ENCODE measurements at places on chromosomes 1 and 21.
A peak's percentile ranks its signal among the peaks of the same experiment; 100 is the strongest.

DNA sequence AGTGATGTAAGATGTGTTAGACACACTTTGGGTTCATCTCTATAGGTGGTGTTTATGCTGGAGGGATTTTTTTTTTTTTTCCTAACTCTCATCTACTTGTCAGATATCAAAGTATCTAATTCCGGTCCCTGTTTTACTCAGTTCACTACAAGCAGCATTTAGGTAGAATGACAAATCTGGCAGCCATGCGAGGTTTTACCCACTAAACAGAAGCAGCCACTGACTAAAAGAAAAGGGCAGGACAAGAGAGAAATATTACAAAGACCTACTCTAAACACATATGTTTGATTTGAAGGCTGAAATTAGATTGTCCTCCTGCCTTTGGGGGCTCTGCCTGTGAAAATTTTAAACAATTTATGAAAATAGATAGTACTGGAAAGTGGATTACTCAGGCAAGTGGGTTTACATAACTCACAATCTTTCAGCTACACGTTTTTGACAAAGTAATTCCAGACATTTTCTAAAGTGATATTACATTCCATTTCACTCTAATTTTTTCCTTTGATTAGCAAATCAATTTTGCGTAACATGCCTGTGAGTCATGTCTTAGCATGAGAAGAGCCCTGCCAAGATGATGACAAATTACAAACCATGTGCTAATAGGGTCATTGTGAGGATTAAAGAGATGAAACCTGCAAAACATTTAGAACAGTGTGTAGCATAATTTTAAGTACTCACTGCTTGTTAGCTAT, 172.6 kb downstream of the PLA2G4A start:
- peak; percentile 93 for DNase-seq

DNA sequence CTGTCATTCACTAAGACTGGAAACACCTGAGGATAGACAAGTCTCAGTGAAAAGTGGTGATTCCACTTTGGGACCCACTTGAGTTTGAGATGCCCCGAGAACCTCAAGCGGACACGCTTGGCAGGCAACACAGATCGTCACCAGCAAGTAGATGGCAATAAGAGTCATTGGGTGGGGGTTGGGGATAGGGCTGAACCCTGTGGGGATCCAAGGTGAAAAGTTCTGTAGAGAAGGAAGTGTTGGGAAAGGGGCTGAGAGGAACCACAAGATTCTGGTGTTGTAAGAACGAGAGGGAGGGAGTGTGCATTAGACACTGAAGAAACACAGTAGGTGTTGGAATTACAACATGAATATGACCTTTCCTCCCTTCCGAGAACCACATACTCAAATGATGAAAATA, 45.4 kb upstream of the TDRD10 start:
- DNase-seq = no peak

- DNase-seq = no peak
Measured at GRCh38 chr1:165356876-165357275, 361 bp upstream of the LMX1A start.

DNA sequence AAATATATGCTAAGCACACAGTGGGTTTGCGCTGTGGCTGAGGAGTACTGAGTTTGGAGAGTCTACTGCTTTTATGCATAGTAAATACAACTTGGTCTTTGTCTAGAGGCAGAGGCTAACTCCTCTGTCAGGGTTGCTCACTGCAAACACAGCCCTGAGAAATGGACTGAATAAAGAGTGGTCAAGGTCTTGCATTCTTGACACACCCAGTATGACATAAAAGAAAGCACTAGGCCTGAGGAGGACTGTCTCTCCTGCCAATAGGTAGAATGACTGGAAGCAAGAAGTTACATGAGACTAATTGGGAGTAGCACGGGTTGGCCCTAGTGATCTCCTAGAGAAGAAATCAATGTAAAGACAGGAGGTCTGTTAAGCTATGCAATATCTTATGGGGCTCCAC, 367.2 kb upstream of the B3GALT2 start:
- no peak for DNase-seq

GRCh38 chr1:58011978-58012377, 534.5 kb downstream of the OMA1 start:
- DNase-seq = no peak

DNA sequence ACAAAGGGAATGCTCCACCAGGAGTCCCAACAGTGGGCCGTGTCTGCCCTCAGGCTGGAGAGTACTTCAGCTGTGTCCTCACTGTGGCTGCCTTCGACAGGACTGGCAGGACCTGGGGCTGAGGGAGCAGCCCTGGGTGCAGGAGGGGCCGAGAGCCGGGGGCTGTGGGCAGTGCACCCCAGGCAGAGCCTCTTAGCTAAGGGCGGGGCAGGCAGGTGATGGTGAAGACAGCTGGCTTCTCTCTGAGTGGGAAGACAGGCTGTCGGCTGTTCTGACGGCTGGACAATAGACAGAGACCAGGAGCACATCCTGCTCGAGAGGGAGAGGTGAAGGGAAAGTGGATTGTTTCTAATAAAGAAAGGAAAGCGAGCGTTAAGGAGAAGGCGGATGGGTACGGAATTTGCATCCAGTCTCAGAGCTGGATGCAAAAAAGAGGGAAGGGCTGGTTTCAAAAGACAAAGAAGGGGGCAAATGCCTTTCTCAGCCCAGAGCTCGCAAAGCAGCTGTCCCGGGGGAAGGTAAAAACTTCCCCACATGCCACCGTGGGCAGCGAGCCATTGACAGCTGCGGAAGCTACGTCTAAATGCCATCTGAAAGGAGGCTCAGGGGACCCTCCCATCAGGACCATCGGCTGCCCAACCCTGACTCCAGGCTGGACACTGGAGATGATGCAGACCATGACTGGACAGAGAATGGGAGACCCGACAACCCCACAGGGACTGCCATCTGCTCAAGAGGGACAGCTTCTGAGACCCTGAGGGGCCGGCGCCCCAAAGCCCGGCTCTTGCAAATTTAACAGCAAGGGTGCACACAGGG, 92.0 kb downstream of the STUM start:
- DNase-seq = no peak

DNA sequence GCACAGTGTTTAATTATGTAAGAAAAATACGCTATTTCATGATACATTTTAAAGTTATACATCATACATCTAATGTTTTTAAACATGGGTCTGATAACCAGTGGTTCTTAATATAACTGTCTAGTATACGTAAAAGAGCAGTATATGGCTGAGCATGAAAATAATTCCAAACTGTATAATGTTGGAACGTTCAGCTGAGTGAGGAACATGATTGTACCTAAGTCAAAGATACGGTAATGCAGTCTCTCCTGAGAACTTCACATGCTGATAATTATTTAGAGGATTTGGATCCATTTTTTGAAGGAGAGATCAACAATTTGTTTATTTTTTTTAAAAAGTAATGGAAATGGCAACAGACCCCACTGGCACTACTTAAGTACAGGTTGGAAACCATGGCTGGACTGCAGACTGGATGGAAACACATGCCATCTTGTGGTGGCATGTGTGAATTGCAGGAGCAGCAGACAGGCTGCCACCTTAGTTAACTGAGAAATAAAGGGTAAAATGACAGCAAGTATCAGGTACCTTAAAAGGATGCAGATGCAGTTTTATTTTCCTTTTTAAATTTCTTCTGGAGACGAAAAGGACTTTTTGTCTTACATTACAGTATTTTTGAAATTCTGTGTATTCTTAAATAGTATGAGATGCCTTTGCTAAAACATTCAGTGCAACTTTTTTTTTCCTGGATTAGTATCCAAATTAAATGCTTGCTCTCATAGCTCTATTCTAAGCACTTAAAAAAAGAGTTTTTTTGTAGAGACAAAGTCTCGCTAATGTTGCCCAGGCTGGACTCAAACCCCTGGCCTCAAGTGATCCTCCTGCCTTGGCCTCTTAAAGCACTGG, 73.8 kb downstream of the MTR start:
- peak; percentile 76 for DNase-seq

DNA sequence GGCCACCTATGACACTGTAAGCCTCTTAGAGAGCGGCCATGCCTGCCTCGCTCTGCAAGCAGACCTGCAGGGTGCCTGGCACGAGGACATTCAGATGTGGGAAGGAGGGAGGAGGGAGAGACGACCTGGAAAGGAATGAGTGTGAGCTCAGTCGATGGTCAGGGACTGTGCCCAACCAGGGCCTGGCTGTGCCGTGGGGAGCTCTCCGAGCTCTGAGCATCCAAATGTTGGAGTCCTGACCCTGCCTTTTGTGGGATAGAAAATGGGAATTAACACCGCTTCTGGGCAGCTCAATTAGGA, 7.3 kb downstream of the CSTB start:
- DNase-seq = peak; percentile 60

Data from amniotic epithelial cell (primary cell).